ENCODE measurements at places on chromosomes 7 and 10.

GRCh38 chr7:2264158-2264557, 22.1 kb downstream of the NUDT1 start:
- DNase-seq: no peak

DNA sequence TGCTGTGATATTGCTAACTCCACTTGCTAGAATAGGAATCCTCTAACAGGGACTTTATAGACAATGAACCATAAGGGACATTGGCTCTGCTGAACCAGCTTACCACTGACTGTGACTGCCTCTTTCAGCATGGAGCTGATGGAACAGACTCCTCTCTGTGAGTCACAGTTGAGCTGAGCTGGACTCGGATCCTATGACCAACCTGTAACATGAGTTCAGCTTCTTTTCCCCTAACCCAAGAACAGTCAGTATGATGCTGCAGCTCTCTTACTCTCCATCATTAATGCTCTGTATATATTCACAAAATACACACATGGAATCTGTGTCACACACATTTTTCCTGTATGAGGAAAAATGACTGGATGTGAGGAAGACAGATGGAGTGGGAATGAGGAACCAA, 177.9 kb upstream of the BET1 start:
- DNase-seq: no peak

GRCh38 chr10:69057951-69058297, 30.0 kb upstream of the SRGN start:
- DNase-seq: no peak

- DNase-seq: no peak
These were observed 49.6 kb downstream of the SEMA3C start for GRCh38 chr7:80869106-80869784.

GRCh38 chr10:87862679-87863052, 667 bp downstream of the KLLN start:
- DNase-seq: no peak

DNA sequence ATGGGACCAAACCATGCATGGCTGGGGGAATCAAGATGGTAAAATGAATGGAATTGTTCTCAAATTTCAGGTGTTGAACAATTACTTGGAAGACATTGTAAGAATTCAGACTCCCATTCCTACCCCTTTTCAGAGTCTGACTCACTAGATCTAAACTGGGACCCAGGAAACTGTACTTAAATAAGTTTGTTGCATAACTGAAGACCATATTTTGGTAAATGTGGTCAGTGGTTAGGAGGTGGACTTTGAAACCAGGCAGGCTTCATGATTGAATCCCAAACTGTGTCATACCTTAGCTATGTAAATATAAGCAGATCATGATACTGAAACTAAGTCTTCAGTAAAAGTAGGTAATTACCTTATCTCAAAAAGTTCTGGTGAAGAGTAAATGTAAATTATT, 41.7 kb downstream of the ZWINT start:
- no peak for DNase-seq

GRCh38 chr7:127598318-127598717, 4.8 kb downstream of the FSCN3 start:
- DNase-seq: no peak
